Naive thymus-derived CD8-positive, alpha-beta T cell (primary cell): ENCODE measurements at places on chromosomes 5 and 9. TPM values are rescaled to one million over a fixed set of nuclear protein-coding genes. Genes with fewer than 3 reads are reported as not detected.

- no peak for DNase-seq
- no peaks in the 10 kb centered on the region for H3K36me3 ChIP-seq
- H3K27me3 ChIP-seq = no peaks in the 10 kb centered on the region
- H3K27ac ChIP-seq = no peak overlapping the region
These were observed 112.4 kb downstream of the INIP start for GRCh38 chr9:112605518-112605917.

DNA sequence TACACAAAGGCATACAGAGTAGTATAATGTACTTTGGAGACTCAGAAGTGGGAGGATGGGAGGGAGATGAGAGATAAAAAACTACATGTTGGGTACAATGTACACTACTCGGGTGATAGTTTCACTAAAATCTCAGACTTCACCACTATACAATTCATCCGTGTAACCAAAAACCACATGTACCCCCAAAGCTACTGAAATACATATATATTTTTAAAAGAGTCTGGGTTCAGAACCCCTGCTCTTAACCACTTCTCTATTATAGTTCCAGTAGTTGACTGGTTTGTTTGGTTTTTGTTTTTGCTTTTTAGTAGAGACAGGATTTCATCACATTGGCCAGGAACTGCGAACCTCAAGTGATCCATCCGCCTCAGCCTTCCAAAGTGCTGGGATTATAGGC lies 22.6 kb downstream of the SGTB start:
- peaks cover 4% of the 10 kb centered on the region for H3K4me1 ChIP-seq
- no peak overlapping the region for H3K27ac ChIP-seq
- peaks cover 9% of the 10 kb centered on the region for H3K36me3 ChIP-seq
- H3K27me3 ChIP-seq = no peaks in the 10 kb centered on the region
- DNase-seq = no peak

The RARS1 gene
- 34.8 TPM for polyA plus RNA-seq

DNA sequence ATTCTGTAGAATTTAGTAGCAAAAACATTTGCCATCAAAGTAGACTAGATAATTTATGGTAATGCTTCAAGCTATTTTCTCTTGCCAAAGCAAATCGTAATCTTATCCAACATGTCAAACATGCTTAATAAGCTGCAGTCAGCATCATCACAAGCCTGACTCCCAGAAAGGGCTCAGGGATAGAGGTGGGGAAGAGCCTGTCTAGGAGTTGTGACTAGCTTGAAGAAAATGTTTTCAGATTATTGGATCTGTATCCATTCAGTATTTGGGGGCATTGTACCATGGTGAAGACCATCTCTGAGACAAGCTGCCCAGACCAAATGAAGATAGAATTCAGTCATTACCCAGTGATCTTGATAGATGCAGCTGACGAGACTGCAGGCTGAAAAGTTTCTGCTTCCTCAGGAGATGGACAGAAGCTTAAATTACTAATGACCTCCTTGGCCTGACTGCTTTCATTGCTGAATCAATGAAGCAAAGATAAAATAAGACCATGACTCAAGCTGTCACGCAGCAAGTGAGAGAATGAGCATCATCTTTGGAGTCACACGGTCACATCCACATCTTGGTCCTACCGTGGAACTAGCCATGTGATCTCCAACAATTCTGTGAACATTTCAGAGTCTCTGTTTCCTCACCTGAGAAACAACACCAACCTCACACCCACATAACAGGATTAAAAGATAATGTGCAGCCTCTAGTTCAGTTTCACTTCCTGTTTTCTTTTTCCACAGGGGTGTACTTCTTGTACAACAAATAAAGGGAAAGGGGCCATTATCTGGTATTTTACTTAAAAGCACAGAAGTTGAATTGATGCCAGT lies 9.4 kb downstream of the ERAP2 start:
- H3K4me1 ChIP-seq = peaks cover 28% of the 10 kb centered on the region
- H3K4me3 ChIP-seq = peak overlapping the region; percentile 65

DNA sequence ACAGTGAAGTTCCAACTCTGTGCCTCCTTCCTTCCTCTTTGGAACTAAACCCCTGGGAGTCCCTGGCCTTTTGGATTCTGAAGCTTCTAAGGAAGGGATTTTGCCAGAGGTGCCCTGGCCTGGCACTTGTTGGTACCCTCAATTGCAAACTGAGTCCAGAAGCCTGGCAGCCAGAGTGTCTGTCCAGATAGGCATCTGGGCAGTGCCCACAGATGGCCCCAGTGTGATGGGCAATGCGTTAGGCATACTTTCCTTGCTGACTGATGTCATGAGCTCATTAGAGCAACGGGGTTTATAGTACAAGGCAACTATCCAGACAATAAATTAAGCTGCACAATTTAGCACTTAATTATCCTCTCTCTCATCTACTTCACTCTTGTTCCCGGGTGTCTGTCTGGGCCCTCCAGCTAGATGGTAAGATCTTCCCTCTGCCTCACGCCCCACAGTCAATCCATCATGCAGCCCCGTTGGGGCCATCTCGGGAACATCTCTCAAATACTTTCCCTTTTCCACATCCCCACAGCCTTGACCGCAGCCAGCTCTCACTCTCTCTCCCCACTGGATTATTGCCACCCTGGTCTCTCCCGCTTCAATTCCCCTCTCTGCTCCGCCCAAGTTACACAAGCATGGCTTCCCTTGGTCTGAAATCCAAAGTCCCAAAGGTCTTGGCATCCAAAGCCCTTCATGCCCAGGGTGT lies 157.5 kb upstream of the SMIM23 start:
- H3K27ac ChIP-seq = no peak overlapping the region
- H3K36me3 ChIP-seq = no peaks in the 10 kb centered on the region
- no peaks in the 10 kb centered on the region for H3K4me1 ChIP-seq
- no peak for DNase-seq

The DAB2IP gene
- not detected for polyA plus RNA-seq

The ARSB gene
- polyA plus RNA-seq = 3.4 TPM

DNA sequence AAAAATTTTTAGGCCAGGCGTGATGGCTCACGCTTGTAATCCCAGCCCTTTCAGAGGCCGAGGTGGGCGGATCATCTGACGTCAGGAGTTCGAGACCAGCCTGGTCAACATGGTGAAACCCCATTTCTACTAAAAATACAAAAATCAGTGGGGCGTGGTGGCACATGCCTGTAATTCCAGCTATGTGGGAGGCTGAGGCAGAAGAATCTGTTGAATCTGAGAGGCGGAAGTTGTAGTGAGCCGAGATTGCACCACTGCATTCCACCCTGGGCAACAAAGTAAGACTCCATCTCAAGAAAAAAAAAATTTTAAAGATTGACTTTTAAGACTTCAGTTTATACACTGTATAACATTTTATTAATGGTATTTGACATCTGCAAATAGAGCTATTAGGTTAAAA lies 60.1 kb upstream of the GNAQ start:
- H3K4me1 ChIP-seq = peaks cover 5% of the 10 kb centered on the region
- H3K36me3 ChIP-seq = no peaks in the 10 kb centered on the region
- no peaks in the 10 kb centered on the region for H3K27me3 ChIP-seq

The MAP1B gene
- polyA plus RNA-seq = 0.46 TPM

The PCDHA9 gene
- polyA plus RNA-seq = not detected

GRCh38 chr9:69149321-69149807 lies 24.7 kb upstream of the TJP2 start:
- no peaks in the 10 kb centered on the region for H3K4me1 ChIP-seq
- no peak overlapping the region for H3K4me3 ChIP-seq
- DNase-seq = no peak
- no peaks in the 10 kb centered on the region for H3K27me3 ChIP-seq
- no peak overlapping the region for H3K27ac ChIP-seq

The AJM1 gene
- polyA plus RNA-seq = 0.05 TPM

The SPINK13 gene
- not detected for polyA plus RNA-seq

- H3K27ac ChIP-seq = no peak overlapping the region
- no peak overlapping the region for H3K4me3 ChIP-seq
- H3K27me3 ChIP-seq = no peaks in the 10 kb centered on the region
- H3K4me1 ChIP-seq = peaks cover 48% of the 10 kb centered on the region
- no peak for DNase-seq
These were observed 41.3 kb downstream of the PFDN1 start for GRCh38 chr5:140261403-140262171.

The PPP2R2B gene
- 0.57 TPM for polyA plus RNA-seq

DNA sequence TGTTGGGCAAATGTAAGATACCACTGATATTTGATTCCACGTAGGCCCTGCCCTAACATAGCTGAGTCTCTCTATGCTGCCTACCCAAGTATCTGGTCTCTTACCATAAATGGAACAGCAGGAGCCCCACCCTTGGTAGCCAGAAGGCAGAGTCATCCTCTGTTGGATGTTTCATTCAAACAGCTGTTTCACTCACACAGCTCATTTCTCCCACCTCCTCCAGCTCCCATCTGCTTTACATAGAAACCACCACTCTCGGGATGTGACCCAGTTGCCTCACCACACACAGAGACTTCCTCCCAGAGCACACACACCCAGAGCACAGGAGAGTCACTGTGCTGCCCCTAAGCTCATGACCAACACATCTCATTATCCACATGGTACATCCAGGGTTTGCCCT lies 165.3 kb downstream of the TMEM167A start:
- H3K27me3 ChIP-seq = peaks cover 15% of the 10 kb centered on the region
- no peaks in the 10 kb centered on the region for H3K36me3 ChIP-seq
- no peak overlapping the region for H3K4me3 ChIP-seq
- H3K4me1 ChIP-seq = no peaks in the 10 kb centered on the region

GRCh38 chr5:30765227-30765626 lies 428.3 kb upstream of the CDH6 start:
- H3K27ac ChIP-seq = no peak overlapping the region
- H3K27me3 ChIP-seq = no peaks in the 10 kb centered on the region
- DNase-seq = no peak
- no peaks in the 10 kb centered on the region for H3K4me1 ChIP-seq
- H3K4me3 ChIP-seq = no peak overlapping the region

The CMYA5 gene
- 0.18 TPM for polyA plus RNA-seq

DNA sequence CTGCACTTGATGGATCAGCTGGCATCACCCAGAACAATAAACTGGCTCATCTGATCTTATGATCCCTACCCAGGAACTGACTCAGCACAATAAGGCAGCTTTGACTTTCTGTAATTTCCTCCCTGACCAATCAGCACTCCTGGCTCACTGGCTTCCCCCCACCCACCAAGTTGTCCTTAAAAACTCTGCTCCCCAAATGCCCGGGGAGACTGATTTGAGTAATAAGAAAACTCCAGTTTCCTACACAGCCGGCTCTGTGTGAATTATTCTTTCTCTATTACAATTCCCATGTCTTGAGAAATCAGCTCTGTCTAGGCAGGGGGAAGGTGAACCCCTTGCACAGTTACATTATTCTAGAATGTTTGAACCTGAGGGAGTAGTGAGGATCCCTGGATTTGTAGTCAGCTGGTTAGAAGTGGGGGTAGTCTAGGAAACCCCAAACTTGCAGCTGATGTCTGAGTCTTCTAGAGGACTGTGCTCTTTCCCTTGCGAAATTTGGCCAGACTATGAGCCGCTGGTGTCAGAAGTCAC lies 111.7 kb upstream of the NEK6 start:
- H3K4me1 ChIP-seq = no peaks in the 10 kb centered on the region
- no peaks in the 10 kb centered on the region for H3K36me3 ChIP-seq
- no peak overlapping the region for H3K27ac ChIP-seq
- H3K4me3 ChIP-seq = no peak overlapping the region

The RAB14 gene
- 36.8 TPM for polyA plus RNA-seq

GRCh38 chr5:14705556-14705955 lies 41.0 kb downstream of the OTULIN start:
- no peaks in the 10 kb centered on the region for H3K27me3 ChIP-seq
- peak overlapping the region; percentile 100 for H3K27ac ChIP-seq
- no peaks in the 10 kb centered on the region for H3K36me3 ChIP-seq

DNA sequence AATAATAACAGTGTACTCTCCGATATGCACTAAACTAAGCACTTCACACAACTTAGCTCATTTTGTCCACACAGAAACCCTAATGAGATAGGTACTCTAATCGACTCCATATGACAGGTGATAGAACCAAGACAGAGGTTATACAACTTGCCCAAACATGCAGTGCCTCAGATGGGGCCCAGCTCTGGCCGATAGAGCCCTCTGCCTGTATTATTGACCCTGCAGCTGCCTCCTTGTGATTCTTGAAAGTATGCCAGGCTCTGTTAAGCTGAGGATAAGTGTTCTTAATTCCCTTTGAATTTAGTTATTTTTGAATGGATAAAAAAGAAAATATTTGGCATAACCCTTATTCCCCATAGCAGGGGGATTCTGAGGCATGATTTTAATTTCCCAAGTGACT lies 78.5 kb downstream of the HMHB1 start:
- no peak overlapping the region for H3K4me3 ChIP-seq
- H3K36me3 ChIP-seq = no peaks in the 10 kb centered on the region
- no peak overlapping the region for H3K27ac ChIP-seq

The SPATA31A3 gene
- polyA plus RNA-seq = not detected

DNA sequence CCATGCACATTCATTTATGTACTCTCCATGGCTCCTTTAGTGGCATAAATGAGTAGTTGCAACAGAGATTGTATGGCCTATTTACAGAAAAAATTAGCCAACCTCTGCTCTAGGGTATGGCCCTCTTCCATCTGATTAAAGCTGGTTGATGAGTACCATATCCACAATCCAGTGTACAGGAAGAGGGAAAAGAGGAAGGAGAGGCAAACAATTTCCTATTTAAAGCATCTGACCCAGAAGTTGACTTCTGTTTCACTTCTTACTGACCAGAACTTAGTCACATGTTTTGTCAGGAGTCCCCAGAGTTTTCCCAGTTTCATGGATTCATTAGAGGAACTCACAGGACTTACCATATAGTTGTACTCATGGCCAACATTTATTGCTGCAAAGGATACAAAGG lies 68.6 kb upstream of the STARD4 start:
- H3K4me3 ChIP-seq = no peak overlapping the region
- H3K27ac ChIP-seq = no peak overlapping the region
- no peak for DNase-seq
- no peaks in the 10 kb centered on the region for H3K4me1 ChIP-seq
- peaks cover 12% of the 10 kb centered on the region for H3K27me3 ChIP-seq

- H3K27ac ChIP-seq = no peak overlapping the region
- no peaks in the 10 kb centered on the region for H3K36me3 ChIP-seq
- no peak overlapping the region for H3K4me3 ChIP-seq
- peaks cover 2% of the 10 kb centered on the region for H3K27me3 ChIP-seq
These were observed 8.8 kb upstream of the FCN2 start for GRCh38 chr9:134871697-134872340.

The ST8SIA4 gene
- 9.8 TPM for polyA plus RNA-seq

DNA sequence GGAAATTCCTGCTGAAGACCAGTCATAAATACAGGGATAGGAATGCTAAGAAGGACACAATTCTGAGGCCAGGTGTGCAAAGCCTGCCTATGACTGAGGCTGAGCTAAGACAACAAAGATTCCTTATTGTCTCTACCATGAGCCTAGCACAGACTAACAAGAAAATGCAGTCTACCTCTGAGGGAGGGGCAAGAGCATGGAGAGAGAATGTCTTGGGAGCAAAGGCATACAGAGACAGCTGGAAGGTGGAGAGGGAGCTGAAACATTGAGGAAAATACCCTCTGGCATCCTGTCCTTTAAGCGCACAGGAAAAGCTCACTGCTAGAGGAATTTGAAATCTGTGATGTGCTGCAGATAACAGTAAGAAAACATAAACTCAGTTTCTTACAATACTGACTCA lies 8.8 kb upstream of the C9orf40 start:
- no peak overlapping the region for H3K4me3 ChIP-seq
- H3K36me3 ChIP-seq = peaks cover 29% of the 10 kb centered on the region
- H3K4me1 ChIP-seq = peaks cover 2% of the 10 kb centered on the region
- no peaks in the 10 kb centered on the region for H3K27me3 ChIP-seq
